Muscle of arm (tissue), 14 donors: ENCODE measurements at places on chromosomes 7 and 10.

- DNase-seq = no peak
These were observed 8.2 kb downstream of the EGFR start for GRCh38 chr7:55026867-55027490.

- no peak for DNase-seq
These were observed 96.7 kb upstream of the LAMB4 start for GRCh38 chr7:108226816-108227299.

DNA sequence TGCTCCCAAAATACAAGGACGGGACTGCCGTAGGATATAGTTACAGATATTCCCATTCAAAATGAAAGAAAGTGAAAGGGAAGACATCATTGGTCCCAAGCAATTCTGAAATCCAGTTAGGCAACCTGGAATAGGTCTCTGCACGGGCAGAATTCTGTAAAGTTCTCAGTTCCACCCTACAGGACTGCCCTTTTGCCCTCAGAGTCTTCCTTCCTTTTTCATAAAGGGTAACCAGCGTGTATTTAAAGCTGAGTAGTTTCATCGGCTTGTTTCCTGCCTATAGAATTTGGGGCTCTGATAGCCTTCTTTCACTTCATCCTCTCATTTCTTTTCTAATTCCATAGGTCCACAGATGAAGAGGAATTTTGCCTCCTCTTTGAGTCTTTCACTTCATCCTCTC is 20.0 kb downstream of the COPG2 start:
- no peak for DNase-seq

DNA sequence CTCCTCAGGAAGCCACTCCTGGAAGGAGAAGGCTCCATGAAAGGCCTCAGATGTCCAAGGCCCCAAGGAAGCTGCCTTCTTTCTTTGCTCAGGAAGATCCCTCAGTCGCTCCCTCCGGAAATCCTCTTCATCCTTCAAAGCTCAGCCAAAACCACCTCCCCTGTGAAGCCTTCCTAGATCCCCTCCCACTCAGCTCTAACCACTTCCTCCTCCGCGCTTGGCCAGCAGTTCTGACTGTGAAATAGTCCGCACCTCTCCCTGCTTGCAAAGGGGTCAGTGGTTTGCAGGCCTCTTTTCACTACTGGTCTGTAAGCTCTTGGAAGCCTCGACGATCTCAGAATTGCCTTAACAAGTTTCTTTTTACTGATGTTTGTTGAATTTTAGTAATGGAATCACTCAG is 23.9 kb downstream of the PYROXD2 start:
- no peak for DNase-seq

DNA sequence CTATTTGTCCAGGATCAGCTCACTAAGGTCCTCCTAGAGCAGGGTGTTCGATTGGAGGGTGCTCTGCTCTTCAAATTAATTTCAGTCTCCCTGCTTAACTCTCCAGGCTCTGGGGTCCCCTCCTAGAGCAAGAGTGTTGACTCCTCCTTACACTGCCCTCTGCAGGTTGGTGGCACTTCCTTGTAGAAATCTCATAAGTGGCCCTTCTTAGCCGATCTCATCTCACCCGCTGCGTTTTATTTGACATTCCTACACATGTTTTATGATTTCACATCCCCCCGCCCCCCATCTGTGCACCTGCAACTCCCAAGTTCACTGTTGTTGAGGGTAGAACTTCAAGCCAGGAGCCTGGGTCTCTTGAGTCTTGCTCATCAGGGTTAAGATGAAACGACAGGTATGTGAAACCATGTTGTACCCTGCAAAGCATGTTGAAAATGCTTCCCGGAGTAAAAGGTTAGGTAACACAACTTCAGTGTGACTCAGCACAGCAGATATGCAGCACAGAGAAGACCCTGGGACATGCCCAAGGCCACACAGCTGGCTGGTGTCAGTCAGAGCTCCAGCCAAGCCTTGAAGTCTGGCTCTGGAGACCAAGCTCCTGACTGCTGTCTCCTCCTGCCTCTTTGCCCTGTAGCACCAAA is 171.2 kb downstream of the PRKAG2 start:
- DNase-seq = peak; percentile 35

DNA sequence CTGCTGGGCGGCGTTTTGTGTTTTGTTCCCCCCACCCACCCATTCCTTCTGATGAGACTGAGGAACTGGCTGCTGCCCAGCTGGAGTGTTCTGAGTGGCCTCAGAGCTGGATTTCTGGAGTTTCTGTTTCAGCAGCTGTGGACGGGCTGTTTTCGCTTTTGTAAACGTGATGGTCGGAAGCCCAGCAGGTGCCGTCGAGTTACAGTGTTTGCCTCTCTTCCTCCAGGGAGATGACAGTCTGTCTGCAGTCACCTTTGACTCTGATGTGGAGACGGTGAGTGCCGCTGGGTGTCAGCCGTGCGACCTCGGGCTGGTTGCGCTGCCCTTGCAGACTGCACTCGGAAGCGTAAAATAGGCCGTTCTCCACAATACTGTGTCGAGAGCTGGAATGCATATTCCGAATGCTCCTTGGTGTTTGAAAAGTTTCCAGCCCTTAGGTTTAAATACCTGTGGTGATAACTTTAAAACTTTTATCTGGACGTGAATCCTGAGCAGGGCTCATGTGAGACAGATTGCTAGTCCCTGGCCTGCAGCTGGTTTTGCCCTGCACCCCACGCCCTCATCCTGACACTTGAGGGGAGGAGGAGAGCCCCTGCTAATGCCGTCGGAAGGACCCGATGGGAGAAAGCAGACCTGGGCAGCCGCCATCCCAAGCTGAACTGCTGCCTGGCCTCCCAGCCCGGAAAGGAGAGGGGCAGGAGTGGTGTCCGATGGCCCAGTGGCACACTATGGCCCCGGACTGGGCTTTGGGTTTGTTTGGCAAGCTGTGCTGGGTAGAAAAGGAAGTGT is 8.3 kb downstream of the IQCE start:
- DNase-seq = peak; percentile 52

GRCh38 chr10:14476006-14476405 is 145.3 kb upstream of the FRMD4A start:
- DNase-seq = no peak

DNA sequence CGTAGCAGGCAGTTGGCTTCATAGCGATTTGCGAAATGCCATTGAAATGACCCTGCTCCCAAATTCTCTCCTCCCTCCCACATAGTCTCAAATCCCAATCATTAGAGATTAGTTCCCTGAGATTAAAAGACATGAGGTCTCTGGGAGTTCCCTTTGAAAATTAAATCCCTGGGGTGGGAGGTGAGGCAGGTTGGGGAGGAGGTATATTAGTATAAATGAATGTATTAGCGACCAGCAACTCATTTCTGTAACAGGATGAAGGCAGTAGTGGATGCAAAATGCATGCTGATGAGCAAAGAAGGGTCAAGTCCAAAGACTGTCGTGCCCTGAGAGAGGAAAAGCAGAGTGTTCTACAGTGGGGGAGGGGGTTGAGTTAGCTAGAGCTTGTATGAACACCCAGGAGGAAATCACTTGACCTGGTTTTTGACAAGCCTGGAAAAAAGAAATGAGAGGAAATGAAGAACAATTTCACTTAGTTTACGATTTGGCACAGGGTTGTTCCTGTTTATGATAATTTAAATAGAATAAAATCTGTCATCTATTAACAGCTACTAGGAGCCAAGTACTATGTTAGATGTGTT is 79.6 kb upstream of the MTPN start:
- no peak for DNase-seq

DNA sequence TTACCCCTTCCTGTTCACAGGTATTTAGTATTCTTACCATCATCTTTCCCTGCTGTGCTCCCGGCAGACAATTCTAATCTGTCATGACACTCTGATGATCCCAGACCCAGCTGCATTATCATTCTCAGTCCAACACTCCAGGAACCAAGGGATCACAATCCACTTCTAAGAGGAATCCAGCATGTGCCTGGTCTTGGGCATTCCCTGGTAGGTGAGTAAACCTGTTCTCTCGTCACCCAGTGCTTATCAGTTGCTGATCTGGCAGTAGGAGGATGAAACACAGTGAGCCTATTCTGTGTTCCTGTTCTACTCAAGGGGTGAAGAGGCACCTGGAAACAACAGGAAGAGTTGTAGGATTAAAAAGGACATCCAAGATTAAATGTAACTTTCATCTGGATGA is 1.3 kb upstream of the DMBT1 start:
- DNase-seq = no peak

DNA sequence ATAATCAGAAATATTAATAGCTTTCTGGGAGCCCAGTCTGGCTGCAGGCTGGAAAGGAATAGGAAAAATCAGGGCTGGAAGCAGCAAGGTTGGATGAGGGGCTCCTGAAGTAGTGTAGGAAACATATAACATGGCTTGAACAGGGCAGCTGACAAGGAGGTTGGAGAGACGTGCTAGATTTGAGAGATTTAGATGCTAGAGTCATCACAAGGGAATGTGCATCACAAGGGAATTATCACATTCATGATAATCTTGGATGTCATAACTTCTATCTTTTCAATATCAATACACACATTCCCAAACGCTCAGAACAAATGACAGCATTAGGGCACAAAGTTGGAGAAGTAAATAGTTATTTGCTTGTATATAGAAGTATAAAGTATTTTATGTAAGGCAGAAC is 120.9 kb upstream of the EGFR start:
- DNase-seq = no peak

DNA sequence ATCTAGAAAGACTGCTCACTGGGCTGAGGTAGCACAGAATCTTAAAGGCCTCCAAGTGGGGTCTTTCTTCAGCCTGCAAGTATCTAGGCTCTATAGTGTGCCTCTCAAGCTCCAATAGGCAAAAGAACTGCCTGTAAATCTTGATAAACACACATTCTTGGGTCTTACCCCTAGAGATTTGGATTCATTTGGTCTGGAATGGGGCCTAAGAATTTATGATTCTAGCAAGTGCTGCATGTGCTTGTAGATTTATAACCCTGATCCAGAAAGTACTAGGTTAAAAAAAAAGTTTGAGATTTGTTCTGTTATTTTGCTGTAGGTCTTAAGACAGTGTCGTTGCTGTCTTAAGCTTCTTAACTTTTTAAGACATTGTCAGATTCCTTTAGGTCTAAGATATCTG is 74.1 kb downstream of the RALA start:
- DNase-seq = no peak

- no peak for DNase-seq
These were observed 650.9 kb upstream of the GALNT17 start for GRCh38 chr7:70480927-70481569.

DNA sequence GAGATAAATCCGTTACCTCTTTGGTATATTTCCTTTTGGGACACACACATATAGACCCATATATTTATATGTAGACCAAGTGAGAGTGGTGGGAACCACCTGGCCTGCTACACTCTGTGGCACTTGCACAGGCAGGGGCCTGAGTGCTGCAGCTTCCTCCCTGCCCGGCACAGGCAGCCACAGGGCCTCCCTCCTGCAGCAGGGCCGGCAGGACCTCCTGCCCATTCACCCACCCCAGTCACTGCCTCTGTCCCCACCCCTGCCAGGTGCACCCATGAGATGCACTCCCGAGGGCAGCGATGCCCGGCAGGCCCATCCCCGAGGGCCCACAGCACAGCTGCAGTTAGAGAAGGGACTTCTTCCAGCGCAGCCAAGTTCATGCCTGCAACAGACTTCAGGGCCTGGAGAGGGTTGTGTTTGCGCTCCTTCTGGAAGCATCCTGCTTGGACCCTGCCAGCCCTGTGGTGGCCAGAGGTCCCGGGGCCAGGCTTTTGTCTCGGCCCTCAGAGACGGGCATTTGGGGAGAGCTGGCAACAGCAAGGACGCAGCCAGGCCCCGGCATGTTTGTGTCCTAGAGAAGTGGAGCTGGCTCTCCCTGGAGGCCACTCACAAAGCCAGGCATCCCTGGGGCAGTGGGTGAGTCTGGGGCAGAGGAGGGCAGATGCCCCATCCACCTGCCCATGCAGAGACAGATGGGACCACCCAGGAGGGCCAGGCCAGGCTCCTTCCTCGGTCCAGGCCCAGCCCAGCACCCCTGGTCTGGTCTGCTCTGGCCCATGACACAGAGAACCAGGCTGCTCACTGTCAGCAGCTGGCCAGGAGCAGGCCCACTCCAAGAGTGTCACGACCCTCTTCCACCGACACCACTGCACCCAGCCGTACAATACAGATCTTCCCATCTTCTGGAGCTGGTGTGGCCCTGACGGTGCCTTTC is 41.4 kb downstream of the PWWP2B start:
- DNase-seq = no peak

GRCh38 chr10:30671026-30671616 is 41.6 kb upstream of the LYZL2 start:
- peak; percentile 86 for DNase-seq

GRCh38 chr10:103235775-103236174 is 9.9 kb upstream of the RPEL1 start:
- no peak for DNase-seq

- no peak for DNase-seq
These were observed 30.0 kb upstream of the PRKAR1B start for GRCh38 chr7:756928-757560.

- DNase-seq = no peak
These were observed 23.5 kb downstream of the VCL start for GRCh38 chr10:74021248-74022055.

GRCh38 chr7:158611541-158611940 is 23.9 kb upstream of the PTPRN2 start:
- DNase-seq = no peak

- no peak for DNase-seq
These were observed 176.9 kb upstream of the AOAH start for GRCh38 chr7:36900988-36901710.

DNA sequence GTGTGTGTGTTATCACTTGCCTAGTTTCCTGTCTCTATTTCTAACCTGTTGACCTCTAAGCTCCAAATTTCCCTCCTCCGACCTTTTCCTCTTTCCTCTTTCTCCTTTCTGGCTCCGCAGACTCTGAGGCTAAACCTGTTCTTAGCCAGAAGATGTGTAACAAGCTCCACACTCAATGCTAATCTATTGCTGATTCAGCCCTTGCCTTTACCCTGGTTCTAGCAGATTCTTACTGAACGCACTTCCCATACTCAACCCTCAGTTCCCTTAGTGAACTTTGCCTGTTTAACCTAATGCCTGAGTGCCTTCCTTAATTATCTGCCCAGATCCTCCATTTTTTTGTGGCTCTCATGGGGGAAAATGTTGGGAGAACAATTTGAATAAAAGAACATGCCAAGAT is 30.0 kb upstream of the SGMS1 start:
- DNase-seq = no peak

GRCh38 chr10:110845756-110846620 is 25.7 kb upstream of the PDCD4 start:
- DNase-seq = no peak

- peak; percentile 88 for DNase-seq
These were observed 274.5 kb upstream of the MGMT start for GRCh38 chr10:129192344-129193128.

- no peak for DNase-seq
These were observed 127.8 kb downstream of the ICA1 start for GRCh38 chr7:8134089-8134733.
